ENCODE measurements at places on chromosomes 1 and 21.

- no peak for DNase-seq
Measured at GRCh38 chr1:220389634-220390033, 117.4 kb upstream of the RAB3GAP2 start.

DNA sequence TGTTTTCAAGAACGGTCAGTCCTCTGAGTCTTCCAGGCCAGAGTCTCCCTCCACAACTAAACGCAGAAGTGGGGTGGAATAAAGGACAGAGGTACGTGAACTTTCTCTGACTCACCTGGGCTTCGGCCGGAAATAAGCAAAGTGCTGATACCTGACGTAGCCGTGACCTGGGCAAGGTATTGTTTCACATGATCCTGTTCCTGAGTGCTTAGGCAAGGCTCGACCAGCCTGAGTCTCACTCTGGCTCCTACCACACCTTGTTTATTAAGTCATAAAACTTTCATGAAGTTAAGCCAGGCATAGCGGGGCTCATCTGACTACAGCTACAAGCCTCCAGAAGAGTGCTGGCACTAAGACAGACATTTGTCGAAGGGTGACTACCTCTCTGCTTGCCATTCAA, 327.5 kb downstream of the SETD4 start:
- DNase-seq, result no peak

DNA sequence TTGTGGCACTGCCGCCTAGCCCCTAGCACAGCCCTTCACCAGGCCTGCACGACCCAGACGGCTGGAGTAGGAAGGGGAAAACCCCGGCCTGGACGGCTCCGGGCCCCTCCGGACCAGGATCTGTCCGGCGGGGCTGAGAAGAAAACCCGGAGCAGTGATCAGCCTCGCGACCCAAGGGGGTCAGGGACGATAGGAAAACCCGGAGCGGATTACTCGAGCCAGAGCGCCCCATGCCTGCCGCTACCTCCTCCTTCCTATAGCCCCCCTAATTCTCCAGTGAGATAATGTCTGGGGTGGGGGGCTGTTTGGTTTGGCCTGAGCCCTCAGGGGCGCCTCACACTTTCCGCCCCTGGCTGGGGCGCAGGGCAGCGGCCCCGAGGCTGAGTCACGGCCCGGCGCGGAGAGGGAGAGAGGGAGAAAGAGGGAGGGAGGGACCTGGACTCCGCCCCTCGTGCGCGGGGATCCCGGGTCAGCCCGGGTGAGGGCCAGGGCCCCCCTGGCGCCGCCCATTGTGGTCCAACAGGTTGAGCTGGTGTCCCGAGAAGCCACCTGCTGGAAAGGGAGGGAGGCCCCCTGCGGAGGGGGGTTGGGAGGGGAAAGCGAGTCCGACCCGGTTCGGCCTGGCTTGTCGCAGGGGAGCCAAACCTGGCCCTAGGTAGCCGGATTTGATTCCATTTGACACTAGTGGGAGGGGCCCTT, 1.7 kb upstream of the ZBTB7B start:
- peak; percentile 82 for DNase-seq

- DNase-seq, result no peak
Measured at GRCh38 chr1:116826818-116827606, 72.8 kb downstream of the CD2 start.

GRCh38 chr21:35039595-35040289, 9.4 kb downstream of the RUNX1 start:
- DNase-seq, result no peak

DNA sequence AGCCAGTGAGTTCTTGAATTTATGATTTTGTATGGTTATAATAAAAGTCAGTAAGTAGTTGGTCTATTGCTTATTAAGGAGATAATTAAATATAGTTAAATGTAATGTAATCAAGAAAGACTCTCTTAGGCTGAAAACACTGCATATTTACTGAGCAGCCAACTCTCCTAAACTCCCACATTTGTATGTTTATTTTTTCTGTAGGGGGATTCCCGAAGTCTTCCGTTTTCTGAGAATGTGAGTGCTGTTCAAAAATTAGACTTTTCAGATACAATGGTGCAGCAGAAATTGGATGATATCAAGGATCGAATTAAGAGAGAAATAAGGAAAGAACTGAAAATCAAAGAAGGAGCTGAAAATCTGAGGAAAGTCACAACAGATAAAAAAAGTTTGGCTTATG, 56.7 kb downstream of the PKN2 start:
- no peak for DNase-seq

DNA sequence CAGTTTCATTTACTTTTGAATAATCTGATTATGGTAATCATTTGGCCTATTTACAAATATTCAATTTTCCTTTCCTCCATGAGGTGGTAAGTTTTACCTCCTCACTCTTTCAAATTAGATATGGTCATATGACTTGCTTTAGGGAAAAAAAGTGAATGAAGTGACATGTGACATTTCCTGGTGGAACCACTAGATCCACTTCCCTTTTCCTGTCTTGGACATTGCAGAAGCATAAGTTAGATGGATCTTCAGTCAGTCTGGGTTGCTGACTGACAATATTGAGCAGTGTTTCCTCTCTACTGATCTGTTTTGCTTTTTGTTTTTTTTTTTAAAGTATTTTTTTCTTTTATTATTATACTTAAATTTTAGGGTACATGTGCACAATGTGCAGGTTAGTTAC, 481.1 kb upstream of the PTBP2 start:
- DNase-seq, result no peak

- DNase-seq, result no peak
Measured at GRCh38 chr21:36386031-36386642, 945 bp downstream of the CHAF1B start.

DNA sequence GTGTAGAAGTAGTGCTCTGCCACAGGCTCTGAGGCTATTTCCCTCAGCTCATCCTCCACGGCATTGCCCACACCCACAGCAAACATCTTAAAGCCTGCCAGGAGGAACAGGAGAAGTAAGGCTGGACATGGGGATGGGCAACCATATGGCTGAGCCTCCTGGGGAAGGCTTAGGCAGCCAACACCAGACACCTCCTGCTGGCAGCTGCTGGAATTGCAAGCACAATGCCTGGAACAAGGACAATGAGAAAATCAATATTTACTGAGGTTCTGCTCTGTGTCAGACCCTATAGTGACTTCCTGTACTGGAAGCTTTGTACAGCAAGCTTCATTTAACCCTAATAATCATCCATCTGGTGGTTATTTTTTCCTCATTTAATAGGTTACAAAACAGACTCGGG, 8.2 kb downstream of the MATN1 start:
- DNase-seq, result no peak

DNA sequence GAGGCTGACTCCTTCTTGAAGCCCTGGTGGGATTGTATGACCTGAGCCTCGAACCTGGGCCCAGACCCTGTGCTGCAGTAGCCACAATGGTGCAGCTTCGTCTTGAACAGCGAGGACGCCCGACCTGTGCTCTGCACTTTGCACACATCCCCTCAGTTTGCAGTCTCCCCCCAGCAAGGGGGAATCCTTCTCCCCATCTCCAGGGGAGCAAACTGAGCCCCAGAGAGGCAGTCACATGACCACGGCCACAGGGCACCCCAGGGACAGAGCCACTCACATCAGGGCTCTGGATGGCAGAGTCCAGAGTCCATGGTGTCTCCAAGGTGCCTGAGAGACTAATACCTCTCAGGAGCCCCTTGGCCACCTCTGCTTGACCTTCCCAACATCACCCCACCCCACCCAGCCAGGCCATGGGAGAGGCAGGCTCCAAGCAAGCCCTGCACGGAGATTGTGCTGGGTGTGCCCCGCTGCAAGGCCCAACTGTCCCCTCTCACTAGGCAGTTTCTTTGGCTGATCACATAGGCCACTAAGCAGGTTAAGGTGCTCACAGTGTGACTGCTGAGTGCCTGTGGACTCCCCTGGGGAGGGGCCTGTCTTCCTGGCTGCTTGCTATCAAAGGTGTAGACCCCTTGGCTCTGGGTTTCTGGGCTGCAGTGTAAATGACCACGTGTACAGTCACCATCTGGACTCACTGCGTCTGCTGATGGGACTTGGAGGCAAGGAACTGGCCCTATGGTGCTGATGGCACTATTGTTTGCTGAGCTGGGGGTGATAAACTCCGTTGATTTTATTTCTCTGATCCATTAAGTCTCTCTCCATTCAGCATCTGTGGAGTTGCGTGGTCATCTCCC, 398.1 kb downstream of the MATN1 start:
- DNase-seq, result no peak

DNA sequence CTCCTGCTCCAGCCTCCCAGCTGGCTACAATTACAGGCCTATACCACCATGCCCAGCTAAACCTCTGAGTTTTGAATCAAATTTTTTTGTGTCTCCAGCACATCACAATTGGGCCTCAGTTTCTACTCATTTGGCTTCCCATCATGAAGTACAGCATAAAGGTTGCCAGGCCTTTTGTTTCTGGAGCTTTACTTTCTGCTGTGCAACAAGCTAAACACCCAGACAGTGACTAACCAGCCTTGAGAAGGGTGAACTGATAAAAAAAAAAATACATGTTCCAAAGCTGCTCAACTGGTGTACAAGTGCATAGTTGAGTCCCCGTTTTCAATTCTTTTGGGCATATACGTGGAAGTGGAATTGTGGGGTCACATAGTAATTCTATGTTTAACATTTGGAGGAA, 25.1 kb downstream of the TIAM1 start:
- DNase-seq, result no peak

GRCh38 chr1:185984113-185984836, 250.1 kb downstream of the HMCN1 start:
- no peak for DNase-seq

GRCh38 chr1:235160383-235160956, 580 bp downstream of the RBM34 start:
- no peak for DNase-seq

DNA sequence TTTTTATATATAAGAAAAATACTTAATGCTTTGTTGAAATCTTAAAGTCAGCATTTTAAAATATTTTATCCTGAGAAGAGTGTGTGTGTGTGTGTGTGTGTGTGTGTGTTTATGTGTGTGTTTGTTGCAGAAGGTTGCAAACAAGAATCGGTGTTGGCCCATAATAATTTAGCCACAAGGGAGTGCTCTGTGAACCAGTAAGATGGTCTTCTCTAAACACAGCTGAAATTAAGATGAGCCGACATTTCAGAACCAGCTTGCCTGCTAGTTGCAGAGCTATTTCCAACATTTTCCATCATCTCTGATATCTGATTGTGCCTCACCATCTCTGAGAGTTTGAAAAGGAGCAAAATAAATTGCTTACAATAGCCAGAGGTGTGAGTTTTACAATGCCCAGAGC, 158.8 kb upstream of the SGIP1 start:
- DNase-seq, result no peak

- DNase-seq, result no peak
Measured at GRCh38 chr1:60769082-60769481, 313.3 kb upstream of the NFIA start.

DNA sequence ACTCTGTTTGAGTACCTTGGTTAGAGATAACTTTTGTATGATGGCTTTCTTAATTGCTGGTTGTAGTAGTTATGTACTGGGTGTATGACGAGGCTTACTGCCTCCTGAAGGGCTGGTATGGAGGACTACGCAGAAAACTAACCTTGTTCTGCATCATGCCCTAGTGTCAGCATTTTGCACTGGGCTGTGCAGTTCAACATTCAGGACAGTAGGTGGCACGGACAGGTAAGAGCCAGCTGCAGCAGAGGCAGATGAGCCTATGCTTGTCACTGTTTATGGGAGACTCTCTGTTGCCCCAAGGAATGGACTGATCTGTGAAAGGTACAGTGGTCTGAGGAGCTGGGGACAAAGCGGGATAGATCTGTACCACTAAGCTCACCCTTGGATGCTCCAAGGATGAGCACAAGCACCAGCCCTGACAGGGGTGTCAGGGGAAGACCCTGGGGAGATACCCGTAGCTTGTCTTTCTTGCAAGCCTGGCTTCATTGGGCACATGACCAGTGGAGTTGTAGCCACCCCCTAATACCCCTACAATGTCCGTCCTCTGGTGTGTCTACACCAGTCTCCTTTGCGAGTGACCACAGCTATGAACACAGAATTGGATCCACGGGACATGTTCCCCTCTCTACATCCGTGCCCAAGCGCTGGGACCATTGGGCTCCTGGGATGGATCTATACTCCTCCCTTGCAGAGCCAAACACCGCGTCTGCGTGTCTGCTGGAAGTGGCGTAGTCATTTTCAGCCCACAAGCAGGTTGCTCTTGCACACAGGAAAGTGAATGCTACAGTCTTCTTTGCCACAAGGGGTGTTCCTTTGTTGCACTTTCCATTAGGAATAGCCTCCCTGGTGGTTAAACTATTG, 51.1 kb upstream of the CFHR3 start:
- DNase-seq, result peak; percentile 72

DNA sequence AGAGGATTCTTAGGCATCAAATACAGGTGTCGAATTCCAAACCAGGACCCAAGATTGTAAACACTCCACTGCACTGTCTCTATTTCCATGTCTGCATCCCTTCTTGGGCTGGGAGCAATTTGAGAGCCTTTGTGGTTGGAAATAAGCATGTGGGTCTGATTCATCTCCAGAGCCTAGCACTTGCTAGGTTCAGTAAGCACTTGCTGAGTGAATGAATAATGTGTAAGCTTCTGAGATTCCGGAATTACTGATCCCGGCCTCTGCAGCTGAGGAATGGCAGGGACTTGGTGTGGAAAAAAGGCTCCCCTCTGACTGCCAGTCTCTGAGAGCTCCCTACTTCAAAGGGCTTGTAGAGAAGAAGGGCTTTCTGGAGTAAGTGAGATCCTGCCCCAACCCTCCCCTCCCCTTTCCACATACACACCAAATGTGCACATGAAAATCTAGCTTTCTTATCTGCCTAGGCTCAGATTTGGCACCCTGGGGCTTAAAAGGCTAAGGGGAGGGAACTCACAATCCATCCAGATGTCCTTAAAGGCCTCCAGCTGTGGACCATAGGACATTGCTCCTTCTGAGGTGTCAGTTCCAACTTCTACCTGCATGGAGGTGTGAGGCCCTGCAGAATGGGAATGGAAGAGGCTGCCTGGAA, 39.6 kb upstream of the TRABD2B start:
- no peak for DNase-seq

DNA sequence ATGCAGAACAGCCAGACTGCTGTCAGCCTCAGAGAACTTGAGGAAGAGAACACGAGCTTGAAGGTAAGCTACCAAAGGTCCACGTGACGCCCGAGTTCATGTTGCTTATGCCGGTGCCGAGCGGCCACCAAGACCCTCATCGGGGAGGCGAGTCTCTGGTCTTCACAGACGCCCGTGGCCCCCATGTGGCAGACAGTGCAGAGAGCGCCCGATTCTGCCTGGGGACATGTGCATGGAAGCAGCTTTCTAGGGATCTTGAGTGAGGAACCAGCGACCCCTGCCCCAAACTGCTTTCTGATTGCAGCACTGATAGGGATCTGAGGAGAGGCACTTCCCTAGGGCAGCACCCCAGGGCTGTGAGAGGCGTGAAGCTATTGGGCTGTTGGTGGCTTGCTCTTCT, 56.3 kb upstream of the DIP2A start:
- peak; percentile 37 for DNase-seq

GRCh38 chr21:39136711-39137110, 46.5 kb downstream of the PSMG1 start:
- DNase-seq, result no peak

- no peak for DNase-seq
Measured at GRCh38 chr1:211099393-211099792, 34.6 kb downstream of the KCNH1 start.

- DNase-seq, result no peak
Measured at GRCh38 chr1:247350587-247350986, 18.9 kb upstream of the ZNF496 start.

GRCh38 chr1:27372022-27372807, 2.4 kb downstream of the FCN3 start:
- DNase-seq, result no peak

- no peak for DNase-seq
Measured at GRCh38 chr1:18794051-18794450, 65.4 kb downstream of the TAS1R2 start.

Data from iPS-NIHi11 (cell line).